Heart right ventricle (tissue), 16 donors: ENCODE measurements at places on chromosomes 6 and 20. TPM values are rescaled to one million over a fixed set of nuclear protein-coding genes. Genes with fewer than 3 reads are reported as not detected.

DNA sequence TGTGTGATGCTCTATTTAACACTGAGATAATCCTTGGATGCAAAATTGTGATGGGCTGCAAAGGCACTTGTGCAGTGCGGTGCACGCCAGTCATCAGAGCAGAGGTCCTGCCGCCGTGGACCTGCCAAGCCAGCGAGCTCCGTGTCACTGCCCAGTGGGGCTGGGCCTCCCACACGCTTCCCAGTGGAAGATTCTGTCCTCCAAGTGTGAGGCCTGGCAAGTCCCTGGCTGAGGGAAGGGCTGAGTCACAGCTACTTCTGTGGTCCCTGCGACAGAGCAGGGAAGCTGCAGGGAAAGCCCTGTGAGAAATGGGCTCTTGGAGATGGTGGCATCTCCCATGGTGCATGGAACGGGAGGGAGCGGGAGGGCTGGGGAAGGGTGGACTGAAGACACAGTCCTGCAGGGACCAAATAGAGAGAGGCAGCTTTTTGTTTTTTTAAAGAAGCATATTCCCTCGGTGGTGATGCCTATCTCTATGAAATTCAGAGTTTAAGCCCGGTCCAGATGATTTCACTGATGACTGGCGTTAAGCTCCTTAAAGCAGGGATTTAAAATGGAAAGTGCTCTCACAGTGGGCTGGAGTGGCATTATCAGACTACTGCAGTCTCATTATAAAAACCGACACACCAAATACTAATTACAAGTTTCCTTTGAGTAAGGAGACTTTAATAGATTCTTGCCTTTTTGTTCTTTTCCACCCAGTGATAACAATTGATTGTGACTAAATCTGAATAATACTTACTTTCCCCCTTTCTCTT, 413.7 kb downstream of the QKI start:
- no peak for DNase-seq

GRCh38 chr20:24761220-24762065, 187.6 kb upstream of the CST7 start:
- no peak for DNase-seq

DNA sequence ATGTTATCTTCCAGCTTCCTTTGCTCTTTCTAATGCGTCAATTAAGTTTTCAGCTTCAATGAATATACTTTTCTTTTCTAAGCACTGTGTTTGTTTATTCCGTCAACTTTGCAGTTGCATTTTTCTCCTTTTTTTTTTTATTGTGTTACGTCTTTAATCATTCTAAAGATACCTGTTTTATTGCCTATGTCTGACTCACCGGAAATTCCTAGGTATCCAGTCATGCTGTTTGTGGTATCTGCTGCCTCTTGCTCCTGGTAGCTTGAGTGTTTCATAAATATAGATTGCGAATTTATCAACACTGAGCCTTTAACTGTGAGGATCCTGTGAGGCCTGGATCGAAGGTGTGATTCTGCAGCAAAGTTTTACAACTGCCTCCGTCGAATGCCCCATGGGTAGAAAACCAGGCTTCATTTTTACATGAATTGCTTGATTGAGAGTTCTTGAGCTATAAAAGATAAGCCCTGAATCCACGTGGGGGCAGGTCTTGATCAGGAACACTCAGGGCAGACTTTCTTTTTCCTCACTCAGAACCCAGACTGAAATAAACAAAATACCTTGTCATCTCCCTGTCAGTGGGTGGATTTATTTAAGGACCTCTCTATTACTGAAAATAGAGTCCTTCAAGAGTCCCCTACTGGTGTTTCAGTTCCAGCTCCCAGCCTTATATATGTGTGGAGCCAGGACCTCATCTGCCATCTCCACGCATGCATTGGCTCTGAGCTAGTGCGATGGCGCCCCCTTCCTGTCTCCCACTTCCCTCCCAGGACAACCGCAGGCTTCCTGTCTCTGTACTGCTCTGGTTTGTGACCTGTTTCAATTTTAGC, 60.1 kb upstream of the LRRC1 start:
- DNase-seq = peak; percentile 29

GRCh38 chr6:104688283-104688969, 171.3 kb downstream of the HACE1 start:
- no peak for DNase-seq

- DNase-seq = no peak
Measured at GRCh38 chr6:99195986-99196655, 153.4 kb downstream of the FAXC start.

DNA sequence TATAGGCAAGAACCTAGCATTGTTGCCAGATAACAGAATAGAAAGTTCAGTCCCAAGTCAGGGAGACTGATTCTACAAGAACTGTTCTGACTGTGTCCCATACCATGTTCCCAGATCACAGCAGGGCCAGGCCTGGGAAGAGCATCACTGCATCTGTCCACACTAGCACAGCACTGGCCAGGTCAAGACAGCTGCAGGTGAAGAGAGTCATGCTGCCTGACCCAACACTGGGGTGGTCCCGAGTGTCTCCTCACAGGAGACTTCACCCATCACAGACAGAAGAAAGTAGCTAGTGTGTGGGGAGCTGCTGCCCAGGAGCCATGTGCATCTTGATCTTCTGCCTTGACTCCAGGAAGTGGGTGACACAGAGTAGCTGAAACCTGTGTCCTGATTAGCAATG, 1.3 kb upstream of the CST9L start:
- DNase-seq = no peak

DNA sequence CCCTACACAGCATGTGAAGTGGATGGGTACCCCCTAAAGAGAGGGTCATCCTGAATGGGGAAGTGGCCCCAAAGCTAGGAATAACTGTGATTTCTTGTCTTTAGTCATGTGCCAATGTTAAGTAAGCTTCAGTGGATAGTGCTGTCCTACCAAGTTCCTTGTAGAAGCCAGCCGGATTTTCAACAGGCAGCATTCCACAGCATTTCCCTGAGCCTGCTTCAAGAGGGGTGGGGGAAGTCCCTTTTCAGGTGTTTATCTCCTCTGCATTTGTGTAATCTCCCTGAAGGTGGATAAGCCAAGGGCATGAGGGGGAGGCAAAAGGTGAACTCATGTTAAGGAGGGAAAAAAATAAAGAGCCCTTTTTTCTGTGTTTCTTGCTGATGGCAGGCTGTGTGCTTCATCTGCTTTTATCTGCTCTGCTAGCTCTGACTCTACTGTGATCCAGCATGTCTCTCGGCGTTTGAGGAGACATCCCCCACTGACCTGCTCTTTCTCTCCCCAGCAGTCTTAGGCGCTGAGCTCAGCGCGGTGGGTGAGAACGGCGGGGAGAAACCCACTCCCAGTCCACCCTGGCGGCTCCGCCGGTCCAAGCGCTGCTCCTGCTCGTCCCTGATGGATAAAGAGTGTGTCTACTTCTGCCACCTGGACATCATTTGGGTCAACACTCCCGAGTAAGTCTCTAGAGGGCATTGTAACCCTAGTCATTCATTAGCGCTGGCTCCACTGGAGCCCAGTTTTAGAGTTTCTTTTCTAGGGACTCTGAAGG, 1.9 kb downstream of the EDN1 start:
- DNase-seq = no peak

Gene GJA1
- polyA plus RNA-seq = 49.2 TPM
